ENCODE measurements at places on chromosomes 3 and 15. TPM values are rescaled to one million over a fixed set of nuclear protein-coding genes. Genes with fewer than 3 reads are reported as not detected.

ACAN gene
- total RNA-seq, result not detected

MCTP2 gene
- total RNA-seq, result 72.3 TPM

CEP152 gene
- 43.7 TPM for total RNA-seq

PXYLP1 gene
- 18.2 TPM for total RNA-seq

CFAP100 gene
- not detected for total RNA-seq

SCAPER gene
- 86.6 TPM for total RNA-seq

PLA2G4E gene
- 1.5 TPM for total RNA-seq

SST gene
- 51.7 TPM for total RNA-seq

TTLL13 gene
- not detected for total RNA-seq

SPTSSB gene
- total RNA-seq, result not detected

DNA sequence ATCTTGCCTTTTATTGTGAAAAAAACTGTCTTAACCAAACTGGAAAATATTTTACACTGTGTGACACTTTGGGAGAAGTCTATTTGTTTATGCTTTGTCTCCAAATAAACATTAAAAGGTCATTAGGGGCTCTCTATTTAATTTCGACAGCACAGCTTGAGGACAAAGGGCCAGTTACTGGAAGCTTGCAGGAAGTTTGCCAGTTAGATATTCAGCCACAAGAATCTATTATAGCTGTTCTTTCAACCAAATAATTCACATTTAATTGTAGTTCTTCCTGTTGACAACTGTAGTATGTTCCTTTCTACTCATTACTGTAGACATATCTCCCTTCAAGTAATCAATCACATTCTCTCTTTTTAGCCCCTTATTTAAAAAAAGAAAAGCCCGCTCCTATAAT, 6.1 kb downstream of the CP start:
- H3K27me3 ChIP-seq, result no peaks in the 10 kb centered on the region
- H3K4me3 ChIP-seq, result no peak overlapping the region
- H3K36me3 ChIP-seq, result no peaks in the 10 kb centered on the region
- no peak overlapping the region for H3K27ac ChIP-seq
- peaks cover 3% of the 10 kb centered on the region for H3K4me1 ChIP-seq
- DNase-seq, result no peak

- no peak overlapping the region for H3K27ac ChIP-seq
- no peaks in the 10 kb centered on the region for H3K4me1 ChIP-seq
- no peak for DNase-seq
- peaks cover 22% of the 10 kb centered on the region for H3K36me3 ChIP-seq
Observed at GRCh38 chr15:57251941-57252340, 124.4 kb upstream of the CGNL1 start.

- no peaks in the 10 kb centered on the region for H3K4me1 ChIP-seq
- H3K27me3 ChIP-seq, result no peaks in the 10 kb centered on the region
- DNase-seq, result no peak
- H3K36me3 ChIP-seq, result no peaks in the 10 kb centered on the region
Observed at GRCh38 chr3:51588724-51589123, 50.2 kb downstream of the RAD54L2 start.

DNA sequence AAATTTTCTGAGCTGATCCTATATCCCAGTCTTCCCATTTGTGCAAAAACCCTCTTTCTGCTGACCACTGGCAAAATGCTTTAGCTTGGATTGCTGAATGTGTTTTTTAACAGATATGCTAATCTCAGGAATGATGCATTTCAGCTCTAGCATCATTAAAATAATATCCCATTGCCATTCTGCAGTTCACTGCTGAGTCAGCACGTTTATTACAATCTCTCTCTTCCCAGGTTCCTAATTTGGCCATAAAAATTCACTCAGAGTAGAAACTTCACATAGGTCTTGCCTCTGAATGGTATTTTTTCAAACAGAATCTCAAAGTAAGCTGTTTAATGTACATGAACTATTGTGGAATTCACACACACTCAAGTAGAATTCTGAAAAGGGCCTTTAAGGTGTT, 509.6 kb upstream of the SUCLG2 start:
- no peaks in the 10 kb centered on the region for H3K27me3 ChIP-seq
- H3K36me3 ChIP-seq, result no peaks in the 10 kb centered on the region
- H3K4me1 ChIP-seq, result no peaks in the 10 kb centered on the region
- H3K4me3 ChIP-seq, result no peak overlapping the region
- DNase-seq, result no peak

GRCh38 chr3:187027531-187028278, 97.4 kb downstream of the ST6GAL1 start:
- peak overlapping the region; percentile 67 for H3K27ac ChIP-seq
- H3K4me3 ChIP-seq, result peak overlapping the region; percentile 26
- no peaks in the 10 kb centered on the region for H3K36me3 ChIP-seq

GRCh38 chr15:61393524-61393923, 164.4 kb upstream of the RORA start:
- no peak for DNase-seq
- H3K4me1 ChIP-seq, result no peaks in the 10 kb centered on the region
- H3K27ac ChIP-seq, result no peak overlapping the region
- no peaks in the 10 kb centered on the region for H3K36me3 ChIP-seq
- H3K27me3 ChIP-seq, result no peaks in the 10 kb centered on the region

GRCh38 chr3:132637590-132637989, 22.0 kb downstream of the ACAD11 start:
- no peak for DNase-seq
- H3K27me3 ChIP-seq, result no peaks in the 10 kb centered on the region
- no peaks in the 10 kb centered on the region for H3K36me3 ChIP-seq
- no peaks in the 10 kb centered on the region for H3K4me1 ChIP-seq
- H3K27ac ChIP-seq, result no peak overlapping the region

DNA sequence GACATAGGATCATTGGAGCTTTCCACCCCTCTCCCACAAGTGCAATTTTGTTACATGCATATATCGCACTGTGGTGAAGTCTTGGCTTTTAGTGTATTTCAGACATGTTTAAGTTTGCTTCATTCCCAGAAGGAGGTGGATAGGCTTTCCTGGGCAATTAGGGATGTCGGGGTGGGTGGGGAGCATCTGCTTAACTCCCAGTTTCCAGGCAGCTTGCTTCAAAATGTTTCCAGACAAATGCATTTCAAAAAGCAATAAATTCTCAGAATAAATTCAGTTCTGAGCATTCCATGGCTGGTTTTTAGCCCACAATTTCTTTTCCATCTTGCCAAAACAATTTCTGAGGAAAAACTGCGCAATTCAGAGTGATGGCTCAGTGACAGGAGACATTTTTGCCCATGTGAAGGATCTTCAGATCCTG, 227.7 kb upstream of the ZPLD1 start:
- H3K4me1 ChIP-seq, result peaks cover 12% of the 10 kb centered on the region
- no peak overlapping the region for H3K27ac ChIP-seq
- DNase-seq, result no peak
- no peak overlapping the region for H3K4me3 ChIP-seq
- H3K36me3 ChIP-seq, result no peaks in the 10 kb centered on the region

- no peaks in the 10 kb centered on the region for H3K4me1 ChIP-seq
- H3K27me3 ChIP-seq, result no peaks in the 10 kb centered on the region
- no peak for DNase-seq
- H3K36me3 ChIP-seq, result no peaks in the 10 kb centered on the region
- H3K27ac ChIP-seq, result no peak overlapping the region
Observed at GRCh38 chr15:99536422-99537040, 29.3 kb upstream of the MEF2A start.

DNA sequence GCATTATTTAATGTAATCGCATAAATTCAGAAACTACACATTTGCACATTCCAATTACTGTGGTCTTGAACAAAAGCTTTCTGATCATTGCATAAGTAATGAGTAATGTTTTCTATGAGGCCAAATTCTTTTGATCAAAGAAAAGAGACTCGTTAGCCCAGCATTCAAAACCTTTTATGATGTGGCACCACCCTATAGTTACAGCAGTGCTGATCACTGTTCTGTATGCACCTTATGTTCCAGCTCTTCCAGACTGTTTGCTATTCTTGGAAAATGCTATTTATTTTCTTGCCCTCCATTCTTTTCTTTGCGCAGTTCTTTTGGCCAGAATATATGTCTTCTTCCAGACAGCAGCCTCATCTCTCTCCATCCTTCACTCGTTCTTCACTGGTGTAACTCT, 42.3 kb downstream of the MAP3K13 start:
- no peak for DNase-seq
- no peaks in the 10 kb centered on the region for H3K36me3 ChIP-seq
- no peaks in the 10 kb centered on the region for H3K27me3 ChIP-seq
- no peaks in the 10 kb centered on the region for H3K4me1 ChIP-seq
- no peak overlapping the region for H3K4me3 ChIP-seq

DNA sequence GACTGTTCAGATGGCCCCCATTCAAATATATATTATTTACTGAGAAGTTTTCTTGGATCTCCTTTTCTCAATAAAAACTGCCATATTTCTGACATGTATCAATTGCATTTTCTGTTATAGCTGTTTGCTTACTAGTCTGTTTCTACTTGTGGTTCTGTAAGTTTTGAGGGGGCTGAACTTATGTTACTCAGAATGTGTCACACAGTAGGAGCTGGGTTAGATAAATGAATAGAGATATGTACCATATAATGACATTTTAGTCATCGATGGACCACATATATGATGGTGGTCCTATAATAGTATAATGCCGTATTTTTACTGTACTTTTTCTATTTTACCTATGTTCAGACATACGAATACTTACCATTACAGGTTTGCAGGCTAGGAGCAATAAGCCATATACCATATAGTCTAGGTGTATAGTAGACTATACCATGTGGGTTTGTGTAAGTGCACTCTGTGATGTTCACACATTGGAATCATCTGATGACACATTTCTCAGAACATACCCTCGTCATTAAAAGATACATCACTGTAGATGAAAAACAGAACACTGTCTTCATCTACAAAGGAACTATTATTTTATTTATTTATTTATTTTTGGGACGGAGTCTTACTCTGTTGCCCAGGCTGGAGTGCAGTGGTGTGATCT, 22.3 kb downstream of the PPP4R2 start:
- DNase-seq, result no peak
- H3K4me3 ChIP-seq, result no peak overlapping the region
- no peak overlapping the region for H3K27ac ChIP-seq
- no peaks in the 10 kb centered on the region for H3K27me3 ChIP-seq
- no peaks in the 10 kb centered on the region for H3K36me3 ChIP-seq
- peaks cover 12% of the 10 kb centered on the region for H3K4me1 ChIP-seq

- H3K27ac ChIP-seq, result no peak overlapping the region
- no peaks in the 10 kb centered on the region for H3K36me3 ChIP-seq
- no peak for DNase-seq
- H3K27me3 ChIP-seq, result no peaks in the 10 kb centered on the region
Observed at GRCh38 chr3:6736836-6737629, 123.9 kb upstream of the GRM7 start.

GRCh38 chr3:187263270-187263669, 28.3 kb downstream of the MASP1 start:
- no peak overlapping the region for H3K4me3 ChIP-seq
- no peaks in the 10 kb centered on the region for H3K36me3 ChIP-seq
- DNase-seq, result no peak

DNA sequence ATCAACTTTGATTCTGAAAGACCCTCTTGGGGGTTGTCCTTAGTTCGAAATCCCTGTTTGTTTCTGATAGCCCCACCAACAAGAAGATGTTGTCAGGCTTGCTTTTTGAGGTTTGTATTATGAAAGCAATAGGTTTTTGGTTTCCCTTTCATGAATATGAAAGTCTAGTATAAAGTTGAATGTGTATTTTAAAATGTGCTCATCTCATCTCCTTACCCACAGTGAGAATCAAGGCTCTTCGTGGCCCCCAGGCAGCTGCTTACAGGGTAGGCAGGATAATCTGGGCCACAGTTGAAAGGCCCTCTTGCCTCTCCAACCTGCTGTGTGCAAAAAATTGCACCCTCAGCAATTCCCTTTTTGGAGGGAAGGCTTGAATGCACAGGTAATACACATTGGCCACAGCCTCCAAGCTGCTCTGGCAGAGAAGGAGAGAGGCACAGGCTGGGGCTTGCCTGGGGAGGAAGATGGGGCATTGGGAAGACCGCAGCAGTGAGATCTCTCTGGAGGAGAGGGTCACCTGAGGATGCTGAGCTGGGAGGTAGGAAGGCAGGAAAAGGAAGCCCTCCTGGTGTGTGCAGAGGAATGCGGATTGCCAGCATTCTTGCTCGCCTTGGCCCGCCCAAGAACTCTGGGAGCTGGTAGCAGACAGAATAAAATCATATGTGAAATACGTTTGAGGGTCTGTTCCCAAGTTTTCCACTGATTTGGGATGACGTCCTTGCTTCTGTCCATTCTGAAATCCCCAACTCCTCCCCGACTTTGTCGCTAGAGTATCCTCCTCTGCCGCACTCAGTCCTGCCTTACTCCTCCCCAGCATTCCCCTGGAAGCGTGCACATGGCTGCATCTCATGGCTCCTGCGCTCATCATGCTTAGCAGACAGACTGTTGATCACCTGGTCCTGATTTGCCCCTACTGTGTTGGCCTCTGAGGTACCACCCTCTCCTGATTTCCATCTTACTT, 196.4 kb downstream of the RPLP1 start:
- no peaks in the 10 kb centered on the region for H3K36me3 ChIP-seq
- H3K4me3 ChIP-seq, result no peak overlapping the region
- no peaks in the 10 kb centered on the region for H3K27me3 ChIP-seq
- DNase-seq, result no peak
- H3K4me1 ChIP-seq, result no peaks in the 10 kb centered on the region

DNA sequence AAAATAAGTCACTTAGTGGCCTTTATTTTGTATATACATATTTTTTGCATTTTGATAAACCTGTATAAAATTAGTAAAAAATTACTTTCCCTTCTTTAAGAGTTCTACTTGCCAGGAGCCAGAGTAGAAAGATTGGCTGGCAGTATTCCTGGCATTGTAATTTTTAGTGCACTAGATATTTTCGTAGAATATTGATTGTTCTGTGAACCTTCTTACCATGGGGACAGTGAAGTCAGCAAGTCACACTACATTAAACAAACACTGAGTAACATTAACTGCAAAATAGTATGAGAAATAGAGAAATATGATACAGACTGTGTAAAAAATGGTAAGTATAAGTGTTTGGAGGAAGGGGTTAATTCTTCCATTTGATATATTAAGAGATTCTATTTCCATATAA, 26.0 kb downstream of the TCF12 start:
- no peak overlapping the region for H3K4me3 ChIP-seq
- no peaks in the 10 kb centered on the region for H3K27me3 ChIP-seq
- H3K27ac ChIP-seq, result no peak overlapping the region

GRCh38 chr3:134302674-134303073, 52.0 kb upstream of the RYK start:
- H3K4me3 ChIP-seq, result no peak overlapping the region
- H3K27ac ChIP-seq, result no peak overlapping the region
- DNase-seq, result no peak
- no peaks in the 10 kb centered on the region for H3K36me3 ChIP-seq

- H3K4me1 ChIP-seq, result no peaks in the 10 kb centered on the region
- no peak for DNase-seq
- no peaks in the 10 kb centered on the region for H3K27me3 ChIP-seq
- H3K27ac ChIP-seq, result peak overlapping the region; percentile 21
- H3K4me3 ChIP-seq, result no peak overlapping the region
Observed at GRCh38 chr3:100149713-100150415, 35.6 kb upstream of the FILIP1L start.

- no peak overlapping the region for H3K4me3 ChIP-seq
- H3K27me3 ChIP-seq, result no peaks in the 10 kb centered on the region
- H3K27ac ChIP-seq, result no peak overlapping the region
- no peak for DNase-seq
Observed at GRCh38 chr3:181252631-181253030, 263.1 kb upstream of the DNAJC19 start.

- H3K4me3 ChIP-seq, result no peak overlapping the region
- no peak overlapping the region for H3K27ac ChIP-seq
- no peak for DNase-seq
- peaks cover 84% of the 10 kb centered on the region for H3K36me3 ChIP-seq
- no peaks in the 10 kb centered on the region for H3K4me1 ChIP-seq
Observed at GRCh38 chr3:114079761-114080160, 23.2 kb downstream of the QTRT2 start.

GRCh38 chr3:112061152-112061551, 25.0 kb upstream of the C3orf52 start:
- H3K27ac ChIP-seq, result no peak overlapping the region
- no peak overlapping the region for H3K4me3 ChIP-seq
- no peaks in the 10 kb centered on the region for H3K27me3 ChIP-seq
- no peak for DNase-seq
- H3K4me1 ChIP-seq, result no peaks in the 10 kb centered on the region

All from Peyer's patch (tissue), 4 donors.